BJ (cell line): ENCODE measurements at places on chromosomes 3 and 15.

- DNase-seq = no peak
These were observed 139.7 kb upstream of the BNIP2 start for GRCh38 chr15:59828861-59829260.

- no peak for DNase-seq
These were observed 305.3 kb downstream of the EPHB1 start for GRCh38 chr3:135100366-135100765.

DNA sequence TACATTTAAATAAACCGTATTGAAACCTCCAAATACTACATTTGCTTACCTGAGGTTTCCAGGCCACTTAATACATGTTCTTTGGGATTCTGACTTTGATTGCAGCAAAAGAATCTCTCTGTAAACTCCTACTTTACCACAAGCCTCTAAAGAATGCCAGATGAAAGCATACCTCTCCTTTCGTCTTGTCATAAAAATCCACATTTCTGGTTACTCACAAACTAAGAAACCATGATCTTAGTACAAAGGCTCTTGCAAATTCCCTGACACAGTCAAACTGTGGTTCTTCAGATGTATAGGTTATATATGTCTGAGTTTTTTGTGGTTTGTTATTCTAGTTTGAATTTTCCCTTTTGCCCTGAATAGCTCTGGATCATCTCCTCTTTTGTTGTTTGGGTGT lies 188.4 kb downstream of the RAP2B start:
- peak; percentile 59 for DNase-seq

DNA sequence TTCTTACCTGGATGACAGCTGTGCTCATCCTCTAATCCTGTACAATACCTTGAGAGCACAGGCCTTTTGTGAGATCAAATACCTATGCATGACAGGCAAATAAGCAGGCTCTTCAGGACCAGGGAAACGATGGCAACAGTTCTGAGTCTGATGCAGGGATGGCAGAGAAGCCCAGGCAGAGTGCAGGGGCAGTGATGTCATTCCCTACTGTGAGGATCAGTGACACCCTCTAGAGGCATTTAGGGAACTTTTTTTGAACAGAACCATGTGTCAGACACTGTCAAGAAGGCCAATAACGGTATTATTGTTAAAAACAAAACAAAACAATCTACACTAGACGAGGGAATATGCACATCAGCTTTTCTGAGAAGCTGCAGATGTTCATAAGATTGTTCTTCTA lies 314.8 kb upstream of the CTDSPL start:
- DNase-seq = no peak

GRCh38 chr3:16102905-16103364 lies 71.5 kb upstream of the GALNT15 start:
- peak; percentile 73 for DNase-seq

- DNase-seq = peak; percentile 46
These were observed 388.3 kb downstream of the MFSD1 start for GRCh38 chr3:159189994-159190669.

GRCh38 chr15:65885668-65886218 lies 16.5 kb downstream of the RAB11A start:
- no peak for DNase-seq

GRCh38 chr3:74491874-74492273 lies 122.6 kb downstream of the CNTN3 start:
- DNase-seq = no peak

DNA sequence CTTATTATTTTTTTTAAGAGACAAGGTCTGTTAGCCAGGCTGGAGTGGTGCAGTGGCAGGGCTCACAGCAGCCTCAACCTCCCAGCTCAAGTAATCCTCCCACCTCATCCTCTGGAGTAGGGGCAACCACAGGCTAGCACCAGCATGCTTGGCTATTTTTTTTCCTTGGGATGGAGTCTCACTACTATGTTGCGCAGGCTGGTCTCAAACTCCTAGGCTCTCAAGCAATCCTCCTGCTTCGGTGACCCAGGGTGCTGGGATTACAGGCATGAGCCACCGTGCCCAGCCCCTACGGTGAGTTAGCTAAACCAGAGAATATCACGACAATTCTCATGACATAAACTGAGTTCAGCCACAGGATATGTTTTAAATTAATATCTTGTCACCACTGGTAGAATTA lies 2.0 kb downstream of the DCUN1D1 start:
- no peak for DNase-seq

DNA sequence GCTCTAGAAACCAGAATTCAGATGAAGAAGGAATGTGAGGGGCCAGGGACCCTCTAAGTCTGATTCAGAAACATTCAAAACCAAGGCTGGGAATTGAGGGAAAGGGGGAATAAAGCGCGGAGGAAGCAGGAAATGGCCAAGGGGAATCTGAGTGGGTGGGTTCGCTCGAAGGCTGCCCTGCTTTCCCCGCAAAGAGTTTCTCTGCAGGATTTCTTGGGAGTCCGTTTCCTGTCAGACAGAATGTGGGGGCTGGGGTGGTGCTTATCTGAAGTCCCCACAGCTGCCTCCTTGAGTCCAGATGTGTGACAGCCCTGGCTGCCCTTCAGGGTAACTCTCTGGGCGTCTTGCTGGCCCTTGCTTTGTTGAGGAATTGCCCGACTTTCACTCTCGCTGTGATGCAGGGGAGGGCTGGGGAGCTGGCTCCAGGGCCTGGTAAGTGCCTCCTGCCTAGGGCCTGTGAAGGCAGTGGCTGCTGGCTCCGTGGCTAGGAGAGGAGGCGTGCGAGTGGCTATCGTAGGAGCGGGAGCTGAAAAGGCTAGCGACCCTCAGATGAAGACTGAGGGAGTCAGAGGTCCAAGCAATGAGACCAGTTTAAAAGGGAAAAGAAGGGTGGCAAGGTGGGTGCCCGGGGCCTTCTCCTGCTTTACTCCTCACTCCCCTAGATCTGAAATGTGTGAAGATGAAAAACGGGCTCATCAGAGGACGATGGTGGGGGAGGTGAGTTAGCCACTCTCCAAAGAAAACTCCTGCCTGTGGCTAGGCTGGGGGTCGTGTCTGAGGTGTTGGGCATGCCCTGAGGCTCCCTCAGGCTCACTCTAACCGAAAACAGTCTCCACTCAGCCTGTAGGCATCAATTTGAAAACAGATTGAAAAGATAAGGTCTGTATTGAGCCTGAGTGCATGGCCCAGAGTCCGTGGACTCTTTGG lies 143.9 kb upstream of the UMPS start:
- no peak for DNase-seq

DNA sequence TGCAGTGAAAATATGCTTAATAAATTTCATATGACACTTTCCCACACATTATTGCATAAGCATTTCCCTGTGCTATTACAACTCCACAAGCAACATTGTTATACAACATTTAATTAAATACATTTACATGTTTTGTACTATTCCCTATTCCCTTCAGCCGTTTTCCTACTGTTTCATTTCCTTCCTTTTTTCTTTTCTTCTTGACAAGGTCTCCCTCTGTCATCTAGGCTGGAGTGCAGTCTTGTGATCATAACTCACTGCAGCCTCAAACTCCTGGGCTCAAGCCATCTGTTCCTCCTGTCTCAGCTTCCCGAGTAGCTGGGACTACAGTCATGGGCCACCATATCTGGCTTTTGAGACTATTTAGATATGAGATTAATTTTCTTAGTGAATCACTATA lies 254.7 kb downstream of the NFKBIZ start:
- no peak for DNase-seq

GRCh38 chr3:47162697-47163168 lies 1.2 kb downstream of the SETD2 start:
- no peak for DNase-seq

DNA sequence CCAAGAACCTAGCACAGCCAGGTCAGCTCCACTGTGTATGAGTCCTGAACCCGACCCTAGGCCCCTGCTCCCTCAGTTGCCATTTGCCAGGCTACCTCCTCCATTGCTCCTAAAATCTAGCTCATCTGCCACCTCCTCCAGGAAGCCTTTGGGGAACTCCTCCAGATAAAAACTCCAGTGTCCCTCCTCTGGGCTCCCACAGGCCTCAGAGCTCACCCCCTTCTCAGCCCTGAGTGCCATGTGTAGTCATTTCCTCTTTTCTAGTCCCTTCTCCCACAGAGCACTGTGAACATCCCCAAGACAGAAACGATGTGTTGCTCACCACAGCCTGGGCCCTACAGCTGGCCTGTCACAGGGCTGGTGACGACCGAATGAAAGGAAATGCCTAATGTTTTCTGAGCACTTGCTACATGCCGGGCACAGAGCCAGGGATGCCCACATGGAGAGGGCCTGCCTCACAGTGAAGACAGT lies 61.0 kb downstream of the IQSEC1 start:
- no peak for DNase-seq

DNA sequence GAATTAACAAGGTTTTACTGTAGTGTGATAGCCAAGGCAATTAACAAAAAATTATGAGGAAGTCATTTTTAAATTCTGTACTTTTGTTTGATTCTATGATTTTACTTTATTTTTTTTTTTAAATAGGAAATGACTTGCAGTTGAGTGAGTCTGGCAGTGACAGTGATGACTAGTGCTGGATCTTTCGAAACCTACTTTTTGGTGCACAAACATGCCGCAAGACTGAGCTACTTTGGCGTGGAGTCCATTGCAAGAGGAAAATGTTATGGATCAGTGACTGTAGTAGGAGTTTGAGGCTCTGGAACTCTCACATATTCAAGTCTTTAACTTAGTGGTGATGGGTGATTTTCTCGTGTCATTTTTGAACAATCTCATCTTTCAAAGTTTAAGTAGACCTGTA lies 11.6 kb downstream of the EAF1 start:
- no peak for DNase-seq

DNA sequence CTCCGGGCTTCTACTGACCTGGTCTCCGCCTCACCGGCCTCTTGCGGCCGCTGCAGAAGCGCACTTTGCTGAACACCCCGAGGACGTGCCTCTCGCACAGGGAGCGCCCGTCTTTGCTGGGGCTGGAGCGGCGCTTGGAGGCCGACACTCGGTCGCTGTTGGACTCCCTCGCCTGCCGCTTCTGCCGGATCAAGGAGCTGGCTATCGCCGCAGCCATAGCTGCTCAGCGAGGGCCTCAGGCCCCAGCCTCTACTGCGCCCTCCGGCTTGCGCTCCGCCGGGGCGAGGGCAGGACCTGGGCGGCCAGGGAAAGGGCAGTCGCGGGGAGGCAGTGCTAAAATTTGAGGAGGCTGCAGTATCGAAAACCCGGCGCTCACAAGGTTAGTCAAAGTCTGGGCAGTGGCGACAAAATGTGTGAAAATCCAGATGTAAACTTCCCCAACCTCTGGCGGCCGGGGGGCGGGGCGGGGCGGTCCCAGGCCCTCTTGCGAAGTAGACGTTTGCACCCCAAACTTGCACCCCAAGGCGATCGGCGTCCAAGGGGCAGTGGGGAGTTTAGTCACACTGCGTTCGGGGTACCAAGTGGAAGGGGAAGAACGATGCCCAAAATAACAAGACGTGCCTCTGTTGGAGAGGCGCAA lies 319.2 kb downstream of the FGF12 start:
- no peak for DNase-seq

DNA sequence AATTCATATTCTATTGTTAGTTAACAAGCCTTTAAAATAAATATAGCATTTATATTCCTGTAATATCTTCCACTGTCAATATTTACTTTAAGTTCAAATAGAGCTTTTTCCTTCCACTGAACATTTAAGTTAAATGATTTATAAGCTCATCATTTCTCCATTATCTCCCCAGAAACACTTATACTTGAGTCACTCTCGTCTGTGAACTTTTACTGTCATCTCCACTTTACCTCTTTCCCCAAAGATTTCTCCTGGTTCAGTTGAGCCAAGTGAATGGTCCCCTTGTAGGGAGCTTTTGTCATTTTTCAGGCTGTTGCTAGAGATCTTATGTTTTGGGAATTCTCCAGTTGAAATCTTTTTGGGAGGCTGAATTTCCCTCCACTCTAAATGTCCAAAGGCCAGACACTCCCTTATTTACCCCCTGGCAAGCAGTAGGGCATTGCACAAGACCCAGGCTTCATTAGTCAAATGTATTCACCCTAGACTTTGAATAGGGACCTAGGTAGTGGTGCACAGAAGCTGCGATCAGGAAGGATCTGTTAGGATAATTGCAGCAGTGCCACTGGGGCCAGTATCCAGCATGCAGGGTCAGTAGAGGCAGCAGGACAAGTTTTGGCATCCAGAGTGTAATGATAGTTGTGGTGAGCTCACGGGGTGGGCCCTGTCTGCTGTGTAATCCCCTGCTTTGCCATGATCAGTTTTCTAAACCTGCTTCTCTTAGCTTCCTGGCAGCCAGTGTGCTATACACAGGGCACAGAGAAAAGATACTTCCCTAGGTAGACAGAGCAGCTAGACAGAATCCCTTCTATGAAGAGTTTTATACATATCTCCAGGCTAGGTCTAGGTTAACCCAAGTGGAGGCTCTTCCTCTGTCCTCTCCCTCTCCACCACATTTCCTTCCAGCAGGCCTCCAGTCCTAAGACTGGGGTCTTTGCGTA lies 356.5 kb upstream of the SLCO3A1 start:
- DNase-seq = no peak

GRCh38 chr3:71580636-71581456 lies 2.7 kb downstream of the FOXP1 start:
- no peak for DNase-seq

GRCh38 chr15:46815765-46816164 lies 901.5 kb upstream of the SEMA6D start:
- no peak for DNase-seq

DNA sequence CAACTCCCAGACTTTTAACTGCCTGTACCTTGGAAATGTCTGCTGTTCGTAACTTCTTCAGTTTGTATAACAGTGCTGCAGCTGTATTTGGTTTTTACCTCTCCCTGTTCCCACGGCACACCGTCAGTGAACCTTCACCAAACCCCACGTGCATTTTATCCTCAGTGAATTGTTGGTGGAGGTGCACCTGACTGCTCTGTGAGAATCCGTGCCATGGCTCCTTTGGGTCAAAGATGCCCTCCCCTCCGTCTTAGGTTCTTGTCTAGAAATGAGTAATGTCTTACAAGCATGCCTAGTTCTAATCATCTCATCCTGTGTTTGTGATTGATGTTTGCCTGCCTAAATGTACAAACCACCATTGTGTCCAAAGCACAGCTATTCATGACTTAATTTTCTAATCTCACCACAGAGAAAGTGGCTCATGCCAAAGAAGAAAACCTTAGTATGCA lies 28.2 kb downstream of the TPM1 start:
- DNase-seq = no peak

- no peak for DNase-seq
These were observed 4.9 kb upstream of the GPR87 start for GRCh38 chr3:151321526-151321925.

- DNase-seq = no peak
These were observed 121.9 kb downstream of the ATP10A start for GRCh38 chr15:25741256-25741580.

DNA sequence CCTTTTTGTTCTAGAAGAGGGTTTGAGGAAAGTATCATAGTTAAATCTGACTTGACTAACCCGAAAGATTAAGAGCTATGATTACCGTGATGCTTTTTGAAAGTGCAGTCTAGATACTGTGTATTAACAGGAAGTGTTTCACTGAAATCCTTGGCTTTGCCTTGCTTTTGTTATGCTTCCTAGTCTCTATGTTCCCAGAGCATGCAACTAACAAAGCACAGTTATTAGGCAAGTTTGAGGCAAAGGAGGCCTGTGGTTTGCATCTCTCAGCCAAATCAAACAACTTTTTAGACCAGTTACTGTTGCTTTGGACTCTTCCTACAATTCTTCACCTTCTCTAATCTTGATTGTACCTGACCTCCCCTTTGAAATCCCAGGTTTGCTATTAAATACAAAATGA lies 3.9 kb downstream of the LXN start:
- DNase-seq = no peak
